ENCODE measurements at places on chromosomes 5 and 9.

GRCh38 chr5:60195083-60195482 is 301.6 kb upstream of the PDE4D start:
- no peak for DNase-seq

- no peak for DNase-seq
Observed at GRCh38 chr9:36424289-36425055, 24.4 kb upstream of the RNF38 start.

- DNase-seq: no peak
Observed at GRCh38 chr9:69371001-69371400, 46.0 kb downstream of the ENTREP1 start.

DNA sequence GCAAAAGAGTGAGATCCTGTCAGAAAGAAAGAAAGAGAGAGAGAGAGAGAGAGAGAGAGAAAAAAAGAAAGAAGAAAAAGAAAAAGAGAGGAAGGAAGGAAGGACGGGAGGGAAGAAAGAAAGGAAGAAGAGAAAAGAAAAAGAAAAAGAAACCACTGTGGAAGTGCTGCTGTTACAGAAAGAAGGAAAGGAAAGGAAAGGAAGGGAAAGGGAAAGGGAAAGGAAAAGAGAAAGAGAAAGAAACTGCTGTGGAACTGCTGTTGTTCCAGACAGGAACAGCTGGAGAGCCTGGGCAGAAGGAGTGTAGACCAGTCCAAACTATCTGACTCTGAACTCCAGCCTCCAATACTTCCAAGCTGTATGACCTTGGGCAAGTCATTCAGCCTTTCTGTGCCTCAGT is 220.7 kb upstream of the WWC1 start:
- no peak for DNase-seq

DNA sequence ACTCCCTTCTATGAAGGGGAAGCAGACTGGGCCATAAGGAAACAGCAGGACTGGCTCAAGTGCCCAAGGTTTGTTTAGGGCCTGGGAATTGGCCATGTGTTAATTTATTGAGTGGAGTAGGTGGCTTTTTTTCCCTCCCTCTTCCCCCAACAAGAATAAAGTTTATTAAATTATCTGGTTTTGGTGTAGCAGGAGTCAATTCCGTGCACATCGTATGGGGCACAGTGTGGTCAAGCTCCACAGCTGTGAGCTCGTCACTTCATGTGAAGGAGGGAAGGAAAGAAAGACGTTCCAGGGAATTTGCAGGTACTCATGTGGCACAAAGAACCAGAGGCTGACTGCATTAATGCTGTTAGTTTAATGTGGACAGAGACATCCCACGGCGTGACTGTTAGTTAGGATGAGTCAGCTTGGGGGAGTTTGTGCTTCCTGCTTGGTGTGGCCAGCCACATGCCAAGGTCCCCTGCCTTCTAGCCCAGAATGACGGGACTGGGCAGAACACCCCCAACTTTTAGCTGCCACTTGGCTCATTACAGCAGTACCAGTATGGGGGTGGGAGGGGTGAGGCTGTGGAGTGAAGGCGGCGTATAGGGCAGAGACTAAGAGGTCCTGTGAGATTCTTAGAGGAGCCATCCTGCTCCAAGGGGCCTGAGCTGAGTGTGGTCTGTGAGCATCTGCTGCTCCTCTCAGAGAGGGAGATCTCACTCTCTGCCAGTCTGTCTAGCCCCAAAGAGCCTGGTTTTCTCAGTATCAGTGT is 33.2 kb downstream of the CSF1R start:
- DNase-seq: no peak

- no peak for DNase-seq
Observed at GRCh38 chr5:109707531-109707930, 17.8 kb downstream of the MAN2A1 start.

DNA sequence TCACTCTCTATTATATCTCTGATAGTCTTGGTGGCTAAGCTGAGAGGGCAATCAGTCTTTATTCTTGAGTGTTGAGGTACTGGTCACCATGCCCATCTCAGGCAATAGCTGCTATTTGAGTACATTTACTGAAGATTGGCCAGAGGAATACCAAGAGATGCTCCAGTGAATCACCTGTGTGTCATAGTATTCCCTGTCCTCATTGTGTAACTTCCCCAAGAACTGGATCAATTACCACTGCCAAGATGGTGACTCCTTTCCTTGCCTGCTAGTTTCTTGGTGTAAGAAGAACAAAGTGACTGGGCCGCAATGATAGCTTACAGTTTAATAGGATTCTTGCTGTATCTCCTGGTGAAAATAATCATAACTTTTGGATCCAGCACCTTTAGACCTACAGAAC is 418.7 kb upstream of the KIF2A start:
- DNase-seq: no peak

GRCh38 chr5:80804332-80804731 is 149.5 kb upstream of the DHFR start:
- no peak for DNase-seq

DNA sequence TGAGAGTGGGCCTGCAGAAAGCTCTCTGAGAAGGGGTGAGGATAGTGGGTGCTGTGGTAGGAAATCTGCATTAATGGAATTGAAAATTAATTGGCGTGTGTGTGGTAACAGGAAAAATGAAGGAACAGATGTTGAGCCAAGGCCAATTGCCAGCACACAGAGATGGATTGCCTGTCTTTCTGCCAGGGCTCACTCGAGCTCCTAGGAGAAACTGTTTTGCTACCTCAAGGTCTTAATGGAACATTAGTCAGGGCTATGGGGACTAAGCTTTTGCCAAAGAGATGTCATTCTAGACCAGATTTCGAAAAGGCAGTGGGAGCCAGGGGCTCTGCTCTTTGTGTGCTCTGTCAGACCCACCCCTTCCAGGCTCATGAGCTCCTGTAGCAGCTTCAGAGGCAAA is 124.0 kb upstream of the EFNA5 start:
- peak; percentile 62 for DNase-seq

- no peak for DNase-seq
Observed at GRCh38 chr5:157471709-157472108, 11.7 kb downstream of the NIPAL4 start.

DNA sequence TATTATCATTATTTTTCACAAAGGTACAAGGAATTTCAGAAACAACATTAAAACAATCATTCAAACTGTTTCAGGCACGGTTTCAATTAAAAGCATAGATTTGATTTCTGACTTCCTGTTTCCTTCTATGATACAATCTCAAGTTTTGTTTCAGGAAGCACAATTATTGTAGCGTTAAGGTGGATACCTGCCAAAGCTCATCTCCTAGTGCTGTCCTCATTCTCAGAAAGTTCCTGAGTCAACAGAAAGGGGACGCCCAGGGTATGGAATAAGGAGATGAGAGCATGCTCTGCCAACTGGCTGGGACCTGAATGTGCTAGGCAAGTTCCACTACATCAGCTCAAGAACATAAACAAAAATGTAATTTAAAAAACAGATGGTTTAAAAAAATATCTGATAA is 2.0 kb upstream of the TRIM14 start:
- DNase-seq: peak; percentile 34

GRCh38 chr5:107799306-107799705 is 128.6 kb upstream of the EFNA5 start:
- no peak for DNase-seq

- no peak for DNase-seq
Observed at GRCh38 chr5:1471240-1471853, 26.1 kb upstream of the SLC6A3 start.

DNA sequence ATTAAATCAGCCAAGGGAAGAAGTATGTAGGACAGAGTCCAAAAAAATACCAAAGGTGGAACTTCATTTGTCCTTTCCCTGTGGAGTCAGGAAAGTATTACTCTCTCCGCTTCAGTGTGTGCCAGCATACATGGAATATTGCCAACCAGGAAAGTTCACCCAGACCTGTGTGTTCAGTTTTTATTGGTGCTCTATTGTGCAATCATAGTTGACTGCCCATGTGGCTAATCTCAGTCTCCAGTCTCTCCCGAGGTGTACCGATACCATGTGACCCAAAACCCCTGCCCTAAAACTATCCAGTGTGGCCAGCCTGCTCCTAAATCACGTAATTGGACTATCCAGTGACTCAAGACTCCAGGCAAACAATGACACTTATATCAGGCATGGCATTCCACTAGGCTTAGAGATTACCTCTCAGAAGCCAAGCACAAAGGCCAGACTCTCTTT is 38.8 kb downstream of the NFX1 start:
- DNase-seq: no peak

GRCh38 chr5:111513131-111513520 is 791 bp upstream of the STARD4 start:
- no peak for DNase-seq

DNA sequence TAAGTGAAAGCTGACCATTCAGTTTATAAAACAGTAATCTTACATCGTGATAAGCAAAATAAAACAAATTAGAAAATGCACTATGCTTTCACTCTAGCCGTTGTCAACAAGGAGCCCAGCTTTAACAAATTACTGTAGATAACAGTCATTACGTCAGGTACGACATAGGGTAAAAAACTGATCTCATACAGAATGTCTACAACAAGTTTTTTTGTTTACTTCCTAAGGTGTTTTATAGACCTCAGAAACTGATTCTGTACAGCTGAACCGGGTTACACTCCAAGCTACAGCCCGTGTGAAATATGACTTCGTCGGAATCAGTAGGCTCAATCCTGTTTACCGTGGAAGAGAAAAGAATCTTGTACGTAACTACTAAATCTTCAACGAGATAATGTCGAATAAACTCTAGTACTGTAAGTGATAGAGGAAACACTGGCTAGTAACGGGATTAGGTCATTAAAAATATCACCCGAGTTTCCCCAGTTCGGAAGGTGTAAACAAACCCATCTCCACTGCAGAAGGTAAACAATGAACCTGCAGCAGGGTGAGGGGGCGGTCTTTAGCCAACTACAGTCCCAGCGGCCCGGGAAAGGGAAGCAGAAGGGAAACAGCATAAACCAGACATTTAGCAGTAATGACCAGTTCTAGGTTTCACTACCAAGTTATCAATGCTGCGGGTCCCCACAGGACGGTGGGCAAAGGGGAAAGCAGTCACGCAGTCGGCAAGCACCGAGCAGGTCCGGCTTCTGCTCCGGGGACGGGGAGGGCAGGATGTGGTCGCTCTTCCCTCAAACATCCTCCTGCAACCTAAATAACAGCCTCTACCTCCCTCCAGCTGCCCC is 1.1 kb downstream of the RICTOR start:
- peak; percentile 59 for DNase-seq

GRCh38 chr5:116044073-116044472 is 11.8 kb downstream of the ARL14EPL start:
- no peak for DNase-seq

Data from tongue (tissue), 3 donors.